ENCODE measurements at places on chromosomes 2 and 18. TPM values are rescaled to one million over a fixed set of nuclear protein-coding genes. Genes with fewer than 3 reads are reported as not detected.
A peak's percentile ranks its signal among the peaks of the same experiment; 100 is the strongest.

The KCNS3 gene
- total RNA-seq = 6.7 TPM

DNA sequence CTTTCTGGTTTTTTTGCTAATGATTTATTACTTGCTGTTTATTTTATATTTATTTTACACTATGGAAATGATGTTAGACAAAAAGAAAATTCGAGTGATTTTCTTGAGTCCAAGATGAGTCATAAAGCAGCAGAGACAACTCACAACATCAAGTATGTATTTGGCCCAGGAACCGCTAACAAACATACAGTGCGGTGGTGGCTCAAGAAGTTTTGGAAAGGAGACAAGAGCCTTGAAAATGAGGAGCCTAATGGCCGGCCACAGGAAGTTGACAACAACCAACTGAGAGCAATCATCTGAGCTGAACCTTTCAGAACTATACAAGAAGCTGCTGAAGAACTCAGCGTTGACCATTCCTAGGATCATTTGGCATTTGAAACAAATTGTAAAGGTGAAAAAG, 594.1 kb downstream of the SATB2 start:
- no peak for DNase-seq
- no peaks in the 10 kb centered on the region for H3K36me3 ChIP-seq
- H3K4me3 ChIP-seq = no peak overlapping the region
- H3K27me3 ChIP-seq = no peaks in the 10 kb centered on the region
- H3K4me1 ChIP-seq = peaks cover 2% of the 10 kb centered on the region

The MTIF2 gene
- total RNA-seq = 15.2 TPM

- H3K27ac ChIP-seq = no peak within 1 kb of the TSS
- no peaks in the 10 kb centered on the region for H3K4me1 ChIP-seq
- no peaks in the 10 kb centered on the region for H3K36me3 ChIP-seq
- H3K27me3 ChIP-seq = no peaks in the 10 kb centered on the region
These were observed at the start of gene DSG3 for GRCh38 chr18:31447530-31448191. DSG3 (plus strand) TSS chr18:31447741; CDS start chr18:31447878, 137 bp downstream.

DNA sequence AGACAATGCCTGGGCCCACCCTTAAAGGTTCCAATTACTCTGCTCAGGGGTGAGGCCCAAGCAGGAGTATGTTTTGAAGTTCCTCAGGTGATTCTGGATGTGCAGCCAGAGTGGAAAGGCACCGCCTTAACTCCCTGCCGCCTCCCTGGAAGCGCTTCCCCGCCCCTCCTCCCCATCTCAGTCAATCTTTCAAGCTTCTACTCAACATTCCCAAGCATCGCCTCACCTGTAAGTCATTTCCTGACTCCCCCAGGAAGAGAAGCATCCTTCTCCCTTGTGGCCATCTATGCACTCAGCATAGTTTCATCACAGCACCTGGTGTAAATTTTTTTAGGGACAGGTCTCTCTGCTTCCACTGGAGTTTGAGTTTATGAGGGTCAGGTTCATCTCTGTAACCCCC, 67.5 kb downstream of the MYL12B start:
- no peaks in the 10 kb centered on the region for H3K4me1 ChIP-seq
- H3K4me3 ChIP-seq = no peak overlapping the region
- H3K36me3 ChIP-seq = no peaks in the 10 kb centered on the region
- no peak overlapping the region for H3K27ac ChIP-seq

GRCh38 chr2:145260081-145260480, 740.2 kb upstream of the ZEB2 start:
- H3K4me3 ChIP-seq = no peak overlapping the region
- no peaks in the 10 kb centered on the region for H3K4me1 ChIP-seq
- DNase-seq = no peak
- no peaks in the 10 kb centered on the region for H3K27me3 ChIP-seq
- no peak overlapping the region for H3K27ac ChIP-seq

DNA sequence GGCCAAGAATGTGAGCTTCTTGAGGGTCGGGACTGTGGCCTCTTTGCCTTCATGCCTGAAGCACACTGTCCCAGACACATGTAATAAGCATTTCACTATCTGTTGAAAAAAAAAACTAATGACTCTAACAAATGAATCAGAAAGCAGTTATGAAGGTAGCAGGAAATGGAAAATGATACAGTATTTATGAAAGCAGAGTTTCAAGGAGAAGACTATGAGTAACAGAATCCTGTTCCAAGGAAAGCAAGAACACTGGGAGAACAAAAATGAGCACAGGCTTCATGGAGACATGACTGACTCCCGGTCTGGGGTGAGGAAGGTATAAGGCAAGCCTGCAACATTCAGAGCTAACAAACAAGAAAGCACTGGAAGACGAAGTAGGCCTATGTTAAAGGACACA, 190.8 kb downstream of the RNF152 start:
- H3K4me1 ChIP-seq = peaks cover 13% of the 10 kb centered on the region
- no peak overlapping the region for H3K4me3 ChIP-seq
- H3K36me3 ChIP-seq = no peaks in the 10 kb centered on the region
- DNase-seq = peak; percentile 72
